NCI-H187 treated with DMSO at 0.1 percent for 48 hours (cell line): ENCODE measurements at places on chromosomes 5 and 9.

GRCh38 chr5:158234323-158235158 lies 375.6 kb upstream of the CLINT1 start:
- DNase-seq, result no peak

DNA sequence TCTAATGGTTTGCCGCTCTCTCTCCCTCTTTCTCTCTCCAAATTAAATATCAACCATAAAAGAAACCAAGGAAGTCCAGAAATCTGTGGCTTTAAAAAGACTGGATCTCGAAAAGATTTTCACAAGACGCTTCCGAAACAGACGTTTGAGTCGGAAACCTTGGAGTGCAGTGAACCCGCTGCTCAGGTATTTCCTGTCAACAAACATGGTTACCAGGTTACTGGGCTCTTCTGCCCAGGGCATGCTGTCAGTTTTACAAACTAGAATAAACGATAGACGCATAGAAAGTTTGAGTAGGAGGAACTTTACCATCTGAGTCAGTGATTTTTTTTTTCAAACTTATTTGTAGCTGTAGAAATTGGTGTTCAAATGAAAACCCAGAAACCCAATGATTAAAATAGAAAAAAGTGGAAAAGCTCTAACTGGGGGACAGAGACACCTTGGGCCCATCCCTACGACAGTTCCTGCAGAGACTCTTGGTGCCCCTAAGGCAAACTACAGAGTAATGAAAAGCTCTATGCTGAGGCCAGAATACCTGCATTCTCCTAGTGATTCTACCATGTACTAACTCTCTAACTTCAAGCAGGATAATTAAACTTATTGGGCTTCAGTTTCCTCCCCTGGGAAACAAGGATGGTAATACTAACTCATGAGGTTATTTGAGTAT lies 90.0 kb downstream of the DOCK8 start:
- no peak for DNase-seq

DNA sequence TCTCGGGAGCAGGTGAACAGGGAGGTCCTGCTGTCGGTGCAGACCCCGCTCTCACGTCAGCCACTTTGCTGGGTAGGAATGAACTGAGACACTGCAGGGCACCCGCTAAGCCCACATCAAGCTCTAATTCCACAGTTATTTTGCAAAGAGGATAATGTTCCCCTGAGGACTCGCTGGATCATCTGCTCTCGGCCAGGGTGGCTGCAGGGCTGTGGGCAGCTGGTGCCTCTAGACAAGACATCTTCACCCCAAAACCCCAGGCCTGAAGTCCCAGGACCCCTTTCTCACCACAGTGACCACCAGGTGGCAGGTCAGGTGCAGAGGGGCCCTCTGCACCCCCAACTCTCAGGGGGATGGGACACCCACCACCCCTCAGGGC lies 135.1 kb upstream of the PPP1R26 start:
- no peak for DNase-seq

GRCh38 chr9:83013867-83014605 lies 48.9 kb downstream of the RASEF start:
- DNase-seq, result no peak

GRCh38 chr5:123156577-123157296 lies 67.7 kb downstream of the PRDM6 start:
- no peak for DNase-seq

GRCh38 chr9:124779368-124780059 lies 2.6 kb downstream of the OLFML2A start:
- DNase-seq, result no peak

GRCh38 chr9:114722937-114723620 lies 41.1 kb upstream of the TEX48 start:
- DNase-seq, result no peak

GRCh38 chr5:132489871-132490483 lies 596 bp downstream of the IRF1 start:
- no peak for DNase-seq

DNA sequence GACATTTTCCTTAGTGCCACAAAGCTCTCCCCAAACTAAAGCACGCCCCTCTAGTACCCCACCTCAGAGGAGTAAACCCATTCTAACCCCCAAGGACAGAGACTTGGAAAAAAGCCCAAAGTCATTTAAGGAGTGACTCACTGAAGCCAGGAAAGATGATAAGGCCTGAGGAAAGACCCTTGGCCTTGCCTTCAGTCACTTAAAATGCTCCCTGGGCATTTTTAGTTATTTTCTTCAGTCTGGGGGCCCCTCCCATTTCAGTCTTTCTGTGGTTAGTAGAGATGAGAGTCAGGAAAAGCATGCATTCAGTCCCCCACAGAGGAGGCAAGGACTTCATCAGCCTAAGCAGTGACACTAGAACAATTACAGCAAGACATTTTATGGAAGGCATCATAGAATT lies 13.7 kb upstream of the TLX3 start:
- no peak for DNase-seq

- DNase-seq, result no peak
Measured at GRCh38 chr5:151104795-151105194, 24.0 kb upstream of the TNIP1 start.

GRCh38 chr5:120140501-120140900 lies 323.6 kb upstream of the PRR16 start:
- DNase-seq, result no peak

- no peak for DNase-seq
Measured at GRCh38 chr5:74141053-74141452, 499.5 kb downstream of the ENC1 start.

DNA sequence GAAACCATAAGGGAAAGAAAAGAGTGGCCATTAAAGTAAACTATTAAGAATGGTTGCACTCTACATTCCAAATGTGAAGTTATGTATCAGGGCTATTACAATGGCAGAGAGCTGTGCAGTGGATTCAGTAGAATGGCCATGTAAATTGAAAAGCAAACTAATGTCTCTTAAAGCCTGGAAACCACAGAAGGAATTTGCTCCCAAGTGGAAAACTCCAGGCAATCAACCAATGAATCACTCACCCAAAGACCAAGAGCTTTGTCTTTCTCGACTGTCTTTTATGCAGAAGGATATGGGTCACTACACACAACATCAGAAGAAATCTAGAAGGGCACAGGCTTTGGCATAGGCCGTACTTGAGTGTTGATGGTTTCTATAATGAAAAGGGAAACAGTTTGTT lies 114.9 kb downstream of the TLE1 start:
- no peak for DNase-seq

GRCh38 chr9:103014242-103014641 lies 19.1 kb downstream of the CYLC2 start:
- DNase-seq, result no peak

DNA sequence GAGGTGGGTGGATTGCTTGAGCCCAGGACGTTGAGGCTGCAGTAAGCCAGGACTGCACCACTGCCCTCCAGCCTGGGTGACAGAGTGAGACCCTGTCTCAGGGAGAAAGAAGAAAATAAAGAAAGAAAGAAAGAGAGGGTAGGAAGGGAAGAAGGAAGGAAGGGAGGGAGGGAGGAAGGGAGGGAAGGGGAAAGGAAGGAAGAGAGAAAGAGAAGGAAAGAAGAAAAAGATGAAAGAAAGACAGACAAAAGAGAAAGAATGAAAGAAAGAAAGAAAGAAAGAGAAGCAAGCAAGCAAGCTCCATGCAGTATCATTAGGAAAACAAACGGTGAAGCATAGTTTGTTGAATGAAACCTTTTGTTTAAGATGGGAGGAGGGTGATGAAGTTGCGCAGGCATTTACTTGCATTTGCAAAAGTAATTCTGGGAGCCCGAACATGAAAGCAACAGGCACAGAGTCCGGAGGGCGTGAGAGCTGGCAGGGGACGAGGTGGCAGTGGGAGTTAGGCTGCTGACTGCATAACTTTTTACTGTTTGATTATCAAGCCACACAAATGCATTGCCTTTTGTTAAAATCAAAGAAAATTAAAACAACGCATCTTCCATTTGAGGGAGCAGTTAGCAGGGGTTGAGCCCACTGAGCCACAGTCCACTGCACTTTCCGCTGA lies 26.0 kb upstream of the CEP72 start:
- no peak for DNase-seq

DNA sequence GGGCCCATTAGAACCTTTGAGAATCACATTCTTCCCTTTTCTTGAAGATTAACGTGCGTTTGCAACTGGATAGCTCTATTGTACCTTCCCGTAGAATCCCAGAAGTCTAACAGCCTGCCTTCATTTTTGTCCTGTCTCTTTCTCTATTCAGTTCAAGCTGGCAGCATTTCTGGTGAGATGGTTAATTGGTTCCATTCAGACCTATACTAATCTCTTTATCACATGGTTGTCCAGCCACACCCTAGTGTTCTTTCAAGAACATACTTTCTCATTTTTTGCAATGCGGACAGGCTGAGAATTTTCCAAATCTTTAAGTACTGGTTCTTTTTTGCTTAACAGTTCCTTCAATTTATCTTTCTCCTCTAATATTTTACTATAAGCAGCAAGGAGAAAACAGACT lies 26.0 kb downstream of the NUTM2F start:
- DNase-seq, result no peak

DNA sequence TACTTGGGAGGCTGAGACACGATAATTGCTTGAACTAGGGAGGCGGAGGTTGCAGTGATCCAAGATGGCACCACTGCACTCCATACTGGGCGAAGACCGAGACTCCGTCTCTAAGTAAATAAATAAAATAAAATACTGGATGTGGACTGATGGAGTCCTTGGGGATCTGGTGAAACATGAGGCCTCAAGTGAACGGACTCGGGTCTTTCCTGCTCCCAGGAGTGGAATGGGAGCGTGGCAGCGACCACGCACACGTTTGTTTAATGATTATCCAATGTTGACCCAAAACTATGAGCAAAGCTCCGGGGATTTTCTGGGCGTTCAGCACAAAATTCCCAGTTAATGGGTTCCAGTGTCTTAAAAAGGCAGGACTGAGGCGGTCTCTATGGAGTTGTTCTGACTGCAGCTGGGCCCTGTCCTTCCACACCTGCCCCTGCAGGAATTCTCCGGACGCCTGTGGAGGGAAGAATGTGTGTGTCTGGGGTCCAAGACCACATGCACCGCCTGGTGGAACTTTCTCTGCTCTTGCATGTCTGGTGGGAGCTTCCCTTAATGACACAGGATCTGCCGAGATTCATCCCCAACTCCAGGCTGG lies 26.6 kb downstream of the NEK6 start:
- no peak for DNase-seq

- DNase-seq, result no peak
Measured at GRCh38 chr9:8637626-8638025, 838.0 kb upstream of the DMAC1 start.

DNA sequence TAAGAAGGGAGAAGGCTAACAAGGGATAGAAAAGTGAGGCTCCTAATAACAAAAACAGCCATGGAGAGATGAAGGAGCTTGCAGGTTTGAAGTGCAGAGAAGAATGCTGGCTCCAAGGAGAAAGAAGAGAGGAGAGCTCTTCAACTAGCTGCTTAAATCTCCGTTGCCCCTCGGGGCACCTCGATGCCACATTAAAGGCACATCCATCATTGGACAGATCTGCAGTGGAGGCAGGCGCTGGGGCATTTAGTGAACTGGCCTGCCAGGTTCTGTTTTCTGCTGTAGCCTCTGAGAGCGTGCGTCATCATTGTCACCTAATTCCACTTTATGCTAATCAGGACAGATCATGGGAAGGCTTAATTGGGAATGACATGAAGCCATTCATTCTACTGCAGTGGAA lies 1426.2 kb upstream of the WWC1 start:
- DNase-seq, result no peak

DNA sequence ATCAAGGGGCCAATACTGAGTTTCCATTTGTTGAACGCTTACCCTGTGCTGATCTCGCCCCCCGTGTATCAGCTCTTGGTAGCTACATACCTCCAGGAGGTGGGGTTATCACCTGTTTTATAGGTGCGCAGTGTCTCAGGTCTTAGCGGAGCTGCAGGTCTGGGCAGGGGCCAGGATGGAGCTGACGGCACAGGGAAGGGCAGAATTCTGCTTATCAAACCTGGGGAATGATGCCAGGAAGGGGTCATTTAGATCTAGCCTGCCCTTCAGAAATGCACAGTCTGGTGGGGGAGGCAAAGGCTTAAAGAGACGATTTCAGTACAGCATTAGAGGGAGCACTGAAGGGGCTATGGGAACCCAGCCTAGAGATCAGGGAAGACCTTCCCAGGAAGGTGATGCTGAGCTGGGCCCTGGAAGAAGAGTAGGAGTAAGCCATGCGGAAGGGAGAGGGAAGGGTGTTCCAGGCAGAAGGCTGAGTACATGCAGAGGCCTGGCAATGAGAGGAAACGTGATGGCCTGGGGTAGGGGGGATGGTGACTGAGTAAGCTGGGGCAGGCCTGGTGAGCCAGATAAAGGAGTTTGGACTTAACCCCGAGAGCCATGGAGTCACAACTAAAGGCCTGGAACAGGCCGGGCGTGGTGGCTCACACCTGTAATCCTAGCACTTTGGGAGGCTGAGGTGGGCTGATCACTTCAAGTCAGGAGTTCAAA lies 31.5 kb downstream of the OLFML2A start:
- no peak for DNase-seq

DNA sequence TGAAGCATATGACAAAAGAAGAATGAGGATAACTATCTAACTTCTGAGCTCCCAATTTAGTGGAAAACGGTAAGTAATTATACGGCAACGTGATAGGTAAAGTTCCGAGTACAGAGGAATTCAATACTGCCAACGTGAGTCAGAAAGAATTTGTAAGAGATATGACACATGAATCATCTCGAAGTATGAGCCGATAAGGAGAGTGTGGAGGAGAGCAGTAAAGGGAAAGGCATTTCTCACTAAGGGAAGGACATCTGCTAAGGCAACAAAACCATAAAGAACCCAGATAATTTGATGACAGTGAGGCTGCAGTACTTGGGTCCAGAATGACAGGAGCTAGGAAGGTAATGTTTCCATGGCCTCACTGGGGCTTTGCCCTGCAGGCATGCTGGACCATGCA lies 11.0 kb downstream of the MPDZ start:
- no peak for DNase-seq

- DNase-seq, result no peak
Measured at GRCh38 chr9:123373946-123374345, 17.9 kb downstream of the CRB2 start.

GRCh38 chr5:174272671-174273070 lies 227.2 kb downstream of the NSG2 start:
- DNase-seq, result no peak

DNA sequence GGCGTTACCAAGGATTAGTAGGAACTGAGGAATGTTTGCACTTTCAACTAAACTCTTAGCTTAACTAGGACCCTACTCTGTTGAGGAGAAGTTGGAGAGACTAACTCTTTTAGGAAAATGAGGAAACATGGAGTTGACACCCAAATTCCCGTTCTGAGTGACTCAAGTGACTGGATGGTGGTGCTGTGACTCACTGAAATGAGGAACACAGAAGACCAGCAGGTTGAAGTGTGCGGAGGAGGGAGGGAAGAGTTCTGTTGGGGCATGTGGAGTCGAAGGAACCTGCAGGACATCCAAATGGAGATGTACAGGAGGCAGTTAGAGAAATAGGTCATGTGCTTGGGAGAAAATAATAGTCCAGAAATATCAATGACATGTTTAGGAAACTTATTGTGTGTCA lies 8.2 kb downstream of the HEXB start:
- DNase-seq, result no peak

GRCh38 chr5:34517249-34517648 lies 138.9 kb upstream of the RAI14 start:
- no peak for DNase-seq

DNA sequence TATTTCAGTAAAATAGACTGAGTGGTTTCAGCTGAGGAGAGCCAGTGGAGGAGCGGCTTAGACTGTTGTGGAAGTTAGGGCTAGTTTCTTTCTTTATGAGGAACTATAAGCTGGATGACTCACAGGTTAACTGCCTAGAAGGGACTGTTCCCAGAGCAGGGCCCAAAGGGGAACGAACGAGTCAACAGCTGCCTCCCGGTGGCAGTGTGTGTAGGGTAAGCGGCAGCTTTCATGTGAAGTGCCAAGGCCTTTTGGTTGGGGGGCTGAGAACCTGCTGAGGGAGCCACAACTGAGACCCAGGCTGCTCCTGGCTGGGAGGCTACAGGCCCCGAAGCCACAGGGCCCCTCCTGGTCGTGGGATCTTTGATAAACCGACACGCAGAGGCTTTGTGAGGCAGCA lies 7.0 kb downstream of the SQSTM1 start:
- no peak for DNase-seq
